CD14-positive monocyte (primary cell): ENCODE measurements at places on chromosomes 2 and 18. TPM values are rescaled to one million over a fixed set of nuclear protein-coding genes. Genes with fewer than 3 reads are reported as not detected.

Gene KRTCAP3
- not detected for polyA plus RNA-seq

Gene MOCOS
- 0.03 TPM in 2 replicates for polyA plus RNA-seq

Gene CYP20A1
- 15.4 TPM for polyA plus RNA-seq

Gene ALPG
- not detected for polyA plus RNA-seq

Gene TBC1D8
- polyA plus RNA-seq: 55.3 and 78.0 TPM in 2 replicates

Gene VRK2
- polyA plus RNA-seq: 7.7 and 13.5 TPM in 2 replicates
